ENCODE measurements at places on chromosomes 12 and 14. TPM values are rescaled to one million over a fixed set of nuclear protein-coding genes. Genes with fewer than 3 reads are reported as not detected.

DNA sequence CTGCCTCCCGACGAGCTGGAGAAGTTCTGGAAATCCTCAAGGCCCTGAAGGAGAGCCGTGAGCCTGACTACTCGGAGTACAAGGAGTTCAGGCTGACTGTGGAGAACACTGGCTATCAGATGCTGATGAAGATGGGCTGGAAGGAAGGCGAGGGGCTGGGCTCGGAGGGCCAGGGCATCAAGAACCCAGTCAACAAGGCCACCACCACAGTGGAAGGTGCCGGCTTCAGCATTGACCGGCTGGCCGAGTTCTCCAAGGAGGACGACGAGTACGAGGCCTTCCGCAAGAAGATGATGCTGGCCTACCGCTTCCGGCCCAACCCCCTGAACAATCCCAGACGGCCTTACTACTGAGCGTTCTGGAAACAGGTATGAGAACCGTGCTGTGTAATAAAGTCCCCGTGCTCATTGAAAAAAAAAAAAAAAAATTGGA is 366.1 kb upstream of the ATXN7L3B start:
- no peak for DNase-seq

The MUCL1 gene
- not detected for polyA plus RNA-seq

DNA sequence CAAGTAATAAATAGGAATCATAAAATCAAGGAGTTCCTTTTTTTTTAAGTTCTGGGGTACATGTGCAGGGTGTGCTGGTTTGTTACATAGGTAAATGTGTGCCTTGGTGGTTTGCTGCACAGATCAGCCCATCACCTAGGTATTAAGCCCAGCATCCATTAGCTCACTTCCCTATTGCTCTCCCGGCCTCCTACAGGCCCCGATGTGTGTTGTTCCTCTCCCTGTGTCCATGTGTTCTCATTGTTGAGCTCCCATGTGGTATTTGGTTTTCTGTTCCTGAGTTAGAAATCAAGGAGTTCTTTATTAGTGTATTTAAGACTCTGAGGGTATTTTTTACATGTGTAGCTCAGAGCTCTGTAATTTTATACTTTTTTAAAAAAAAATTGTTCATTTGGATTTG is 86.0 kb downstream of the SCFD1 start:
- no peak for DNase-seq

The IL26 gene
- not detected for polyA plus RNA-seq

GRCh38 chr12:41663598-41664265 is 475.6 kb downstream of the PDZRN4 start:
- no peak for DNase-seq

The RD3L gene
- polyA plus RNA-seq = not detected

GRCh38 chr12:70110085-70110484 is 133.1 kb upstream of the CNOT2 start:
- no peak for DNase-seq

DNA sequence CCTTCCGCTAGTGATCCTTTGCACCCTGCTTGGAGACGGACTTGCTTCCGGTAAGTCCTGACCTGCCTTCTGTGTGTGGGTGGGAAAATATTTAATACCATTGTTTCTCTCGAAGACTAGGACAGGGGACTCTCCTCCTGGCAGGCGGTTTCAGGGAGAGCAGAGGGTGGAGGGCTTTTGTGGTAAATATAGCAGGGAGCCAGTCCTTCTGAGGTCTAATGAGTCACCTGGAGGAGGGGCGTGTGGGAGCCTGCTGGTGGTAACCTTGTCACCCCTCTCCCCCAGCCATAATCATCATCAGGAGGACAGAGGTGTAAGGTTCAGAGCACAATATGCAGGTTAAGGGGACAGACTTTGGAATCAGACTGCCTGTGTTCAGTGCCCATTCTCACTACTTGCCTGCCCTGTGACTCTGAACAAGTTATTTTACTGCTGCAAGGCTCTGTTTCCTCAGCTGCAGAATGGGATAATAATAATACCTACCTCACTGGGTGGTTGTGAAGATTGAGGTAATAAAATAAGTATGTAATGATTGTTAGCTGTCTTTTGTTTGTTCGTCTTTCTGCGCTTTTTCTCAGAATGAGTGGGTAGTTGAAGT is 47.4 kb downstream of the SUSD6 start:
- no peak for DNase-seq

The PLEKHG3 gene
- polyA plus RNA-seq = 3.1 TPM

DNA sequence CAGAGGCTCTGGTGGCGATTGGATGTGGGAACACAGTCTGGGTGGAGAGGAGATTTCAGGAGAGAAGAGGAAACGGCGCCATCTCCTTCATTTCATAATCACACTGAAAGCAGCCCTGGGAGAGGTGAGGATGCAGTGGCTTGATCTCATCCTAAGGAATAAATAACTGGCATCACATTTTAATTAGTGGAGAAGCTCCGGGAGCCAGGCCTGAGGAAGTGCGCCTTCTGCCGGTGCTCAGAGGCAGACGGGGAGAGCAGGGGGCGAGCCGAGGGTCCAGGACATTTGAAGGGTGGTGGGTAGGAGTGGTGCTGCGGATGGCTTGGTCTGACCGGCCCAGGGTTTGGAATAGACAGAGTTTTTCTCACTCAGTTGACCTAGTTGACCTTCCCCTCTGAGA is 265.0 kb downstream of the CACNA1C start:
- no peak for DNase-seq

DNA sequence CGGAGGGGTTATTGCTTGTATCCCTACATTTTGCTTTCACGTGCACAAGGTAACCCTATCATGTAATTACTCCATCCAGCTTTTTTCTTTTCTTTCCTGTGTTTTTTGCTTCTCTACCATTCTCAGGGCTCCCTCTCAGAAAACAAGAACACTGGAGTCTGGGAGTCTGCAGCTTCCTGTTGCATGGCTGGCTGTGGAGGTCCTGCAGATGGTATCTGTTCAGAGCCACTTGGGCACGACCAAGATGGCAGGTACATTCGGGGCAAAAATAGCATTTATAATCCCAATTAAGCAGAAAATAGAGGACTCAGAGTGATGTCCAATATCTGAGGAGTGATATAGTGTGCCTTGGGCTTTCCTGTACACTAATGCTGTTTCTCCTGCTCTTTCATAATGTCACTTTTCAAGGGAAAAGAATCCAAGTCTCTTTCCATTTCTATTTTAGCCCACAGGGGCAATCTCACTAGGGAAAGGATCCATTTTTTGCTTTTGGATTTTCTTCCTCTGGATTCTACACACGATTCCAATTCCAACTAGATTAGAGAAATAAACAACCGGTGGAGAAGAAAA is 3.2 kb upstream of the NUMB start:
- no peak for DNase-seq

GRCh38 chr14:55600784-55601561 is 21.0 kb downstream of the KTN1 start:
- DNase-seq = no peak

DNA sequence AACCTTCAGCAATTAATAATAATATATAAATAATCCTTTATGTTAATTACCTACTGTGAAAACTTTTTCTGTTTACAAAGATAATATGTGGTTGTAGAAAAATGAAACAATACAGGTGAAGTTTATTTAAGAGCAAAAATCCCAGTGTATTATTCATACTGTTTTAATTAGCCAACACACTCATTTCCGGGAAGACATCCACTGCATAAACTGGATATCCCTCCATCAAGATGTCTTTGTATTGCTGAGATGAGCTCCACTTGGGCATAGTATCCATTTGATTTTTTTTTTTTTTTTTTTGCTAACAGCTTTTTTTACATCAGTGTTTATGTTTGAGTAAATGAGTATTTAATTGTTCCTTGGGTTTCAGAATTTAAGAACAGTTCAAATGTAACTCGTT is 13.7 kb upstream of the DERA start:
- DNase-seq = no peak

- no peak for DNase-seq
These were observed 104.5 kb upstream of the MED13L start for GRCh38 chr12:116381744-116382685.

DNA sequence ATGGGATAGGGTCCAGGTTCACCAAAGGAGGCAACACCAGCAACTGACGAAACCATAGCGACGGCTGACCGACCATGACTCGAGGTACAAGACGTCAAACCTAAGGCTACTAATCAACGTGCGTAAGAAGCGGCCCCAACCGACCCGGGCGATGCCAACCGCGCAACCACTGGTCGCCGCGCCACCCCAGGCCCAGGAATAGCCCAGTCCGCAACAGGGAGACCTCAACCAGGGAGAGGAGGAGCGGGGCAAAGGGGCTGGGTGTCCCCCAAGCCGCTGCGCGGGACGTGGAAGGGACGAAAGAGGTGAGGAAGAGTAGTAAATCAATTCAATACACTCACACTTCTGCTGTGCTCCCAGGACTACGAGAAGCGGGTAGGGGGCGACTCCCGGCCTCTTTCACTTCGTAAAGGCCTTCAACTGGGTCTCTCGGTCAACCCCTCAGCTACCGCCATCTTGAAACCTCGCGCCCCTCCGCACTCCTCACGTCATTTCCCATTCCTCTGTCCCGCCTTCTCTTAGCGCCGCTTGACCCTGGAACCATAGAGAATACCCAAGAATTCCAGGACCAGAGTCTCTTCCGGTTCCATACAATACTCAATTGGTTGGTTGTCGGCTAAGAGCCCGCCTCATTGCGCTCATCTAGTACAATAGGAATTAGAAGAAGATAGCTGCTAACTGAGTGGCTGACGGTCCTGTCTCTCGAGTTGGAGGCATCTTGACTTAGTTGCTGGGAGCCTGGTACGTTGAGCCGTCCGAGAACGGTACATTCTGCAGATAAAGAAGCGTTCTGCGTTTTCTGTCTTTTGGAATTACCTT is at the start of the genes C12orf60 and WBP11:
Gene C12orf60, plus strand, starts transcription at position 660 of the 819 bp plus-strand sequence. CDS start 19,266 bp downstream, outside the sequence.
Gene WBP11, minus strand, starts transcription at position 468 of the 819 bp plus-strand sequence. CDS start 2,095 bp downstream, outside the sequence.
- peak; percentile 91 for DNase-seq

DNA sequence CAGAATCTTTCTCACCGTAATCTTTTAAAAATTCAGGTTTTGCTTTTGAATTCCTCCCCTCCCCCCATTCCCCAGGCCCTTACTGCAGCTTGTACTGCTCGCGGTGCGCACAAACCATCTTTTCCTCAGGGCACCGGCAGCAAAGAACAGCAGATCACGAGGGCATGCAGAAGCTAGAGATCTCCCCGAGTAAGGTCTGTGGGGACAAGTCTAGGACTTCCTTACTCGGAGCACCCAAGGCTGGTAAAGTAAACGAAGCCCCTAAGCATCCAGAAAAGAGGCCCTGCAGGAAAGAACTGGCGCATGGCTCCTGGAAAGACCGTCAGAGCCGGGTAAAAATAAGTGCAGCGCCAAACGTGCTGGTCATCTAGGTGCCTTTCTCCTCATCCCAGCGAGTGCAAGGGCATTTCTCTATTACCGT is 727 bp downstream of the LDHB start:
- no peak for DNase-seq

The EDDM3A gene
- polyA plus RNA-seq = 0.03 TPM

The TAS2R13 gene
- polyA plus RNA-seq = not detected

GRCh38 chr12:132739600-132740312 is 21.9 kb downstream of the ANKLE2 start:
- DNase-seq = no peak

GRCh38 chr12:9064815-9065606 is 50.7 kb downstream of the A2M start:
- peak; percentile 83 for DNase-seq

The TXNDC16 gene
- 1.7 TPM for polyA plus RNA-seq

DNA sequence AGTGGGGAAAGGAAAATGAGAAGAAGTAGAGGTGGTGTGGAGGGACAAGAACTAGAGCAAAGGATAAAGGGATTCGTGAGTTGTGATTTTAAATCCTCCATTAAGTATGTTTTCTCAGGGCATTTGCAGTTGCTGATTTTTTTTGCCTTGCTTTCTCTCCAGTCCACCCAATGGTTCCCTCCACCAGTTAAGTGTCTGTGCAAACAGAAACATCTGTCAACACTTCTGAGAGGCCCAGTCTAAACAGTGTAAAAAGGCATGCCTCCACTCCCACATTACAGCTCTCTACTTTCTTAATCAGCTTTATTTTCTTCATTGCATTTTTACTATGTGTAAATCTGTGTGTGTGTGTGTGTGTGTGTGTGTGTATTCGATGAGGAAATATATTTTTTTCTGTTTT is 141.2 kb downstream of the PPFIA2 start:
- no peak for DNase-seq

The DGKA gene
- 2.0 TPM for polyA plus RNA-seq

DNA sequence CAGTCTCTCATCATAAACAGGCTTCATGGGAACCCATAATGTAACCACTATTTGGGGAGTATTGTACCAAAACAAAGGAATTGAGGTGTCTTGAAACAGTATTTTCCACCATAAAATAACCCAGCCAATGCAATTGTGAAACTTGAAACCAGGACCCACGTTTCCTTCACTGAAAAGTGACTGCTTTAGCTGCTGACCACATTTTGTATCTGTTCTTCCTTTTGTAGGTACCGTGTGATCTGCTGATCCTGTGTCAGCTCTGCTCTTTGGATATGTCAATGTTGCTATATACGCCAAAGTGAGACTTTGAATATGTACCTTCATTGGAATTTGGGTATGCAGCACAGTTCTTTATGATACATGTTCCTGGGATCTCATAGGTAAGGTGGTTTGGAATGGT is 95.1 kb upstream of the CNTN1 start:
- DNase-seq = no peak

- DNase-seq = no peak
These were observed 269.4 kb upstream of the CCDC196 start for GRCh38 chr14:66216763-66217162.

DNA sequence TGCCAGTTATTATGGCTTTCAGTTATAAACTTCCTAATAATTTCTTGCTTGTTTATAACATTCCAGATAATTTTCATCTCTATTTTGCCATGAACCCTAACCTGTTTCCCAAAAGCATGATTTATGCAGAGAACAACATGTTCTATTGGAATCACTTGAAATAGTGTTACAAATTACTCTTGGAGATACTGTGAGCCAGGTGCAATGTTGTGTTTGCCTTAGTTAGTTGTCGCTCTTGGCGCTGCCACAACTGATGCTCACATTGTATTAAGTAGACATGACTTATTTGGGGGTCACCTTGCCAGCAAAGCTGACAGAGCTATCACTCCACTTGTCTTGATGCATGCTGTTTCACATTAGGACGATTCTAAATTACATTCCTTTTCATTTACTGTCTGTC is 49.4 kb downstream of the TSPAN8 start:
- DNase-seq = peak; percentile 65

The C12orf75 gene
- 84.9 TPM for polyA plus RNA-seq

- no peak for DNase-seq
These were observed 952 bp downstream of the DRAM1 start for GRCh38 chr12:101878243-101878821.

- no peak for DNase-seq
These were observed 142.3 kb downstream of the FUT8 start for GRCh38 chr14:65554837-65555236.

DNA sequence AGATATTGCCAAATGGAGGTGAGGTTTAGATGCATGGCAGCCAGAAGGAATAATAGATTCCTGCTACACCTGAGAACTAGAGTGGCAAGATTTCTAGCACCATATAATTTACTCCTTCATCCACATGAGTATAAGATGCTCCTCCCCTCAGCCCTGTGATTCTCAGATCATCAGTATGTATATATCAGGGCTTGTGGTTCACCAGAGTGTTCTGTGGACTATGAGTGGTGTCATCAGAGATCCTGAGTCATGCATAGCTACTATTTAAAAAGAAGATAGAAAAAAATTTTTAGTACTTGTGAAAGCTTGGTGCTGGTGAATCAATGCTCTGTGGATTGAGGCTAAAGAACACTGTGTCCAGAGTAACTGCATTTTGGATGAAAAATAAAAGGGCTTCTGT is 285.9 kb downstream of the BMP4 start:
- DNase-seq = no peak

The DDHD1 gene
- 3.0 TPM for polyA plus RNA-seq

All from psoas muscle (tissue), 8 donors.